CD4-positive, alpha-beta T cell treated with Interleukin-21 for 1 hour (primary cell): ENCODE measurements at places on chromosomes 3 and 15.

DNA sequence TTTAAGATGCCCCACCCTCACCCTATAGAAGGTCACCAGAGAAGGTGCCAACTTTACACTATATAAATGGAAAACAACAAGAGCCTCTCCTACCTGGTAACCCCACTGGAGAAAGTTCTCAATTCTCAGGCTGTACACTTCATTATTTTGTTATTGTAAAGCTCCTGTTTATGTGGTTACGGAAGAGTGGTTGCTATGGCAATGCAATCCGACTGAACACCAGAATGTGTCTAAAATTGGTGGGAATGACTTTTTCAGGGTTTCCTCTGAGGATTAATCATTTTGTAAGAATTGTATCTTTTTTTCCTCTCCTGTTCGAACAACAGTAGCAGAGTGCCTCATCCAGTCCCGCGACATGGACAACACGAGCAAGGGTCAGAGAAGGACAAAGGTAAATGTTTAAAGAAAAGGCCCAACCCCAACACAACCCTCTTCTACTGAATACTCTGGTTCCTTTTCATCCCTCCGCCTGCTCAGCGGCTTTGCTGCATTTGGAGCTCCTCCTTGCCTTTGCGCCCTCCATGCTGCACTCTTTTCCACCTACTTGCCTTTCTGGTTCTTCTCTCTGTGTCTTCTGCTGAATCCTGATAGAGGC lies 45.3 kb downstream of the DGKG start:
- no peak for DNase-seq

DNA sequence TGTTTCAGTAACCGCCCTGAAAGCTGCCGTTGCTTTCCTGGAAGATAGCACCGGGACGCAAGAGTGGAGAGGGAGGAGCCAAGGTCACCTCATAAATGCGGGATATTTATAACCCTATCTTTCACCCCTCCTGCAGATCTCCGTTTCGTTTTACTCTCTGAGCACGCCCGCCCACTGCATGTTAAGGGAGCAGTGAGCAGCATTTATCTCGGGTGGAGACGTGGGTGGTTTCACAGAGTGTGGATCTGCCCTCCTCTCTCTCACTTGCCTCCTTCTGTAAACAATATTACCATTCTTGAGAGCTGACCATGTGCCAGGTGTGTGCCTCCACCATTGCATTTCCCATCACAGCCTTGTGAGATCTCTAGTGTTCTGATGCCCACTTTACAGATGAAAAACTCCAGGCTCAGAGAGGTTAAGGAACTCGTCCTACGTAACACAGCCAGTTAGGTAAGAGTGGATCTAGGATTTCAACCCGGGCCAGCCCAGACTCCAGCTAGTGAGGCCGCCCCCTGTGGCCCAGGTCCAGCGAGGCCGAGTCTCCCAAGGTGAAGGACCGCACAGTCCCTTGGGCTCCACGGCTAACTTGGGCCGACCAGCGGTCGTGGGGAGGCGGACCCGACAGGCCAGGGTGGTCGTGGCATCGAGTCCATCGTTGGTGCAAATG lies 16.9 kb upstream of the SEMA4B start:
- DNase-seq: peak; percentile 43

DNA sequence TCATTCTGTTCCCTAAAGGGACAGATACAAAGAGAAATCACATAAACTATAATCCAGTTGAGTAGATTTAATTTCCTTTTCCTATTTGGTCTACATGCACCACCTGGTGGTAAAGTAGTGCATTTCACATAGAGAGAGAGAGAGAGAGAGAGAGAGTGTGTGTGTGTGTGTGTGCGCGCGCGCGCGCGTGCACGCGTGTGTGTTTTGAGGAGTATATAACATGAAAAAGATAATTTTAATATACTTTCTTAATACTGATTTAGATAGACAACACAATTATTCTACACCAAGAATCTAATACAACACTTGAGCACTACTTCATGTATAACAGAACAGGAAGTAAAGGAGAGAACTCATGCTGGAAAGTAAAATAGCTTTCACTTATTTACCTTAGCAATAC lies 1.1 kb upstream of the FGF7 start:
- peak; percentile 66 for DNase-seq

GRCh38 chr3:55427739-55428138 lies 59.4 kb downstream of the WNT5A start:
- DNase-seq: no peak

- DNase-seq: no peak
Measured at GRCh38 chr3:42844412-42844713, 31.3 kb downstream of the CYP8B1 start.

GRCh38 chr3:127970966-127971592 lies 56.0 kb downstream of the KBTBD12 start:
- DNase-seq: peak; percentile 15

DNA sequence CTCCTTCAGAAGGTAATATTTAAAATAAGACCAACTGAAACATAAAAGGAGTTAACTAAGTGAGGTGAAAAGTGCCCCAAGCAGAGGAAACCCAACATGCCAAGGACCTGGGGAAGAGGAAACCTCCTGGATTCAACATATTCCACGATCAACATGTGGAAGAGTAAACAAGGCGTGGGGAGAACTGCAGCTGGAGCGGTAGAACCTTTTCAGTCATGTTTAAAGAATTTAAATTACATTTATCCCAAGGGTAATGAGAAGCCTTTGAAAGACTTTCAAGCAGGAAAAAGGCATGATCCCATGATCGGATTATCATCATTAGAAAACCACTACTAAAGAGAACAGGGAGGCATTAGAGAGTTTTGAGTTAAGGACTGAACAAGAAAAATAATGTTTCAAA lies 330.7 kb downstream of the FHIT start:
- DNase-seq: no peak

DNA sequence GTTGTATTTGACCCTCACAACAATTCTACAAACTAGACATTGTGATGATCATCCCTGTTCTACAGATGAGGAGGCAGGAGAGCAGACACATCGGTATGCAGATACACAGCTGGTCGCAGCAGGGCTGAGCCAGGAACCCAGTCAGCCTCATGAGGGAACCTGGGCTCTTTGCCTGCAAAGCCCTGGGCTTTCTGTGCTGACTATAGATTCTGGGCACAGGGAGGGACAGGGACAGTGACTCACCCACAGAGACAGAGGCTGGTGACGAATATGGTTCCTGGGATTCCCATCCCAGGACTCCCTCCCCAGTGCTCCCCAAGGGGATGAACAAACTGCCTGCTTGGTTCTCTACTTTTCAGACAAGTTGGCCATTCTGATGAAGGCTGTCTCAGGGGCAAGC lies 3.8 kb upstream of the CAMP start:
- no peak for DNase-seq

GRCh38 chr3:21750831-21751391 lies at the start of gene ZNF385D:
ZNF385D (minus strand) TSS chr3:21751210; CDS start chr3:21750916, 294 bp downstream.
- no peak for DNase-seq

GRCh38 chr3:172270557-172271166 lies 177.6 kb downstream of the GHSR start:
- no peak for DNase-seq

- no peak for DNase-seq
Measured at GRCh38 chr3:23152989-23153388, 50.1 kb upstream of the UBE2E2 start.

DNA sequence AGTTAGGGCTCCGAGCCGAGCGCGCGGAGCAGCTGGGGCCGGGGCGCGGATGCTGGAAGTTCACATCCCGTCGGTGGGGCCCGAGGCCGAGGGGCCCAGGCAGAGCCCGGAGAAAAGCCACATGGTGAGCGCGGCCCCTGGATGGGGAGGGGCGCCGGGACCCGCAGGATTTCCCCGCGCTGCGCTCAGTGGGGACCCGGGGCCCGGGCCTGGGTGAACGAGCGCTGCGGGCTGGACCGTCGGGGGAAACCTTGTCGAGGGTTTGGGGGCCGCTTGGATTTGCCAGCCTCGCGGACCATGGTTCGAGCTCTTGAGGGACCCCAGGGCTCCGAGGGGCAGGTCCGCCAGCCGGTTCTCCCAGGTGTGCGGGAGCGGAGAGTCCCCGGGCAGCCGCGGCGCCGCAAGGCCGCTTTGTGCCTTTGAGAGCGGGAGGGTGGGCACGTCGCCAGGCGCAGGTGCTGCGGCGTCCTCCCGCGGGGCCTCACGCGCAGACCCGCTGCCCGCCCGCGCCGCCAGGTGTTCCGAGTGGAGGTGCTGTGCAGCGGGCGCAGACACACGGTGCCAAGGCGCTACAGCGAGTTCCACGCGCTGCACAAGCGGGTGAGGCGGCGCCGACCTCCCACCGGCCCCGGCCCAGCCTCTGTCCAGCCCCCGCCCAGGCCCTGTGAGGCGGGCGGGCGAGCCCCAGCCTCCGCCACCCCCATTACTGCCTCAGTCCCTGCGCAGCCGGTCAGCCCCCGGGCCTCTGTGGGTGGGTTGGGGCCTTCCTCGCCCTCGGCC lies at the start of gene SNX22:
Gene SNX22, plus strand, starts transcription at position 5 of the 780 bp plus-strand sequence. Its CDS starts 45 bp downstream, at position 50.
- DNase-seq: peak; percentile 22

- no peak for DNase-seq
Measured at GRCh38 chr3:138172625-138173024, 2.1 kb downstream of the DBR1 start.

DNA sequence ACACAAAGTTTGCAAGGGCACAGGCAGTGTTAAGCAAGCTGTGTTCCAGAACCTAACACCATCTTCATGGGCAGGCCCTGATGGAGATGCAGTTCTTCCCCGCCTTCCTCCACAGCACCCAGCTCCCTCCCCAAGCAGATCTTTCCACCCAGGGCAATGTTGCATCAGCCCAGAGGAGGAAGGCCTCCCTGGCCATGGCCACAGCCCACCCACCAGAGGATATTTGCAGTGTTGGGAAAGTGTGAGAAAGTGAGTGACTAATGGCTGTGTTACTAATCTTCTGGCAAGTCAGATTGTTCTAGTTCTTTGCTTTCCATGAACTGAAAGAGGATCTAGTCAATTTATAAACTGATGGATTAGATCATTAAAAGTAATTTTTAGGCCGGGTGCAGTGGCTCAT lies 42.0 kb upstream of the ATP10A start:
- DNase-seq: no peak

- no peak for DNase-seq
Measured at GRCh38 chr15:101573951-101574350, 78.2 kb downstream of the TM2D3 start.

DNA sequence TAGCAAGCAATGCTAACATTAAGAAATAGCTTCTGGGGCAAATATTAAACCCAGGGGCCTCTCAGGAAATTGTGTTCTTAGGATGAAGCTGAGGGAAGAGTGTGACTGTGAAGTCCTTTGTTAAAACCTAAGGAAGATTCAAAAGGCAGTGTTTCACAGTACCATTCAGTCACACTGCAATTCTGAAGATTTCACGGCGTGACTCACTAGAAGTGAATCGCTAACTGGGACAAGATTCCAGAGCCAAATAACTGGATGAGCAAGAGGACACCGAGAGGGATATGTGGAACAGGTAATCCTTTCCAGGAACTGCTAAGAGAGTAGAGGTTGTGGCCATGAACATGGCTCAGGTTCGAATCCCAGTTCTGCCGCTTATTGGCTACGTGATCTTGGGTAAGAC lies 61.8 kb upstream of the SMAD3 start:
- no peak for DNase-seq

DNA sequence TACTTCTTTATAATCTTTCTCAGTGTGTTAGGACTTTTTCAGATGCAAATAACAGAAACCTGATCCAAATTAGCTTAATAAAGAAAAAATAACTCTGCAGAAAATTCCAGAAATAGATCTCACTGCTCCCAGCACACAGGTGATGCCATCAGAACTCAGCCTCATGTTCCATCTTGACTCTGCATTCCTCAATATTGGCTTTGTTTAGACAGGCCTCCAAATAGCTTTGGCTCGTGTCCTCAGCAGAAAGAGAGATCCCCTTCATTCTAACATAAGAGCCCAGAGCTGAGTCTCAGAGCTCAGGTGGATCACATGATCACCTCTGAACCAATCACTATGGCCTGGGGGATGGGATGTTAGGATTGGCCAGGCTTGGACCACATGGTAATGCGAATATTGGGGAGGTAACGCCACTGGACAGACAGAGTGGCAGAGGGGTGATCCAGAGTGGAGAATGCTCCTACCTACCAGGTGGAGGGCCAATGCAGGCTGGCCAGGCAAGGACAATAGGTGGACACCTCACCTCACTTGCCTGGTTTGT lies 46.6 kb upstream of the TBC1D21 start:
- DNase-seq: no peak

DNA sequence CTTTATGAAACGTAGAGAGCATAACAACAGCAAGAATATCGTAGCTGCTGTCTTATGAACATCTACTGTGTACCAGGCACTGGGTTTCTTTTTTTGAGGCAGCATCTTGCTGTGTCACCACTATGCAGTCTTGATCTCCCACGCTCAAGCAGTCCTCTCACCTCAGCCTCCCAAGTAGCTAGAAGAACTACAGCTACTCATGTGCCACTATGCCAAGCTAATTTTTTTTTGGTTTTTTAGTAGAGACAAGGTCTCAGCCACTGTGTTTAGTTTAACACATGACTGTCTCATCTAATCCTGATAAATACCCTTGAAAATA lies 129.9 kb downstream of the VGLL4 start:
- no peak for DNase-seq

- DNase-seq: no peak
Measured at GRCh38 chr3:64422192-64422591, 196.9 kb upstream of the PRICKLE2 start.

DNA sequence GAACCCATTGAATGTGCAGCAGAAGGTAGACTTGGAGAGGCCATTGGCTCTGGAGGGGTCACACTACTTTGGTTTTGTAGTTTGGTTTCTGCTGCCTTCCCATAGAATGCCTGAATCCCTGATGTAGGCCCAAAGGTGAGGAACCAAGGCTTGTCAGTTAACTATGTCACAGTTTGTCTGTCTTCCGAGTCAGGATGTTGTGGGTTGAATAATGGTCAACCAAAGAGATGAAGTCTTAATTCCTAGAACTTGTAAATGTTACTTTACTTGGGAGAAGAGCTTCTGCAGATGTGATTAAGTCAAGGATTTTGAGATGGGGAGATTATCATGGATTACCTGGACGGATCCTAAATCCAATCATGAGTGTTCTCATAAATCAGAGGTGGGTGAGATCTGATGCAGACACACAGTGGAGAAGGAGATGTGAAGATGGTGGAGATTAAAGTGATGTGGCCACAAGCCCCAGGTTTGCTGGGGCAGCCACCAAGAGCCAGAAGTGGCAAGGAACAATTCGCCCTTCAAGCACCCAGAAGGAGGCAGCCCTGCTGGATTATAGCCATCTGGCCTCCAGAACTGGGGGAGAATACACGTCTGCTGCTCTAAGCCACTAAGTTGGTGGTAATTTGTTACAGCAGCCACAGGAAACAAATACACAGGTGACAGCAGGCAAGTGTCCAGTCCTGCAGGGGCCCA lies 2.3 kb upstream of the CCR8 start:
- DNase-seq: no peak

DNA sequence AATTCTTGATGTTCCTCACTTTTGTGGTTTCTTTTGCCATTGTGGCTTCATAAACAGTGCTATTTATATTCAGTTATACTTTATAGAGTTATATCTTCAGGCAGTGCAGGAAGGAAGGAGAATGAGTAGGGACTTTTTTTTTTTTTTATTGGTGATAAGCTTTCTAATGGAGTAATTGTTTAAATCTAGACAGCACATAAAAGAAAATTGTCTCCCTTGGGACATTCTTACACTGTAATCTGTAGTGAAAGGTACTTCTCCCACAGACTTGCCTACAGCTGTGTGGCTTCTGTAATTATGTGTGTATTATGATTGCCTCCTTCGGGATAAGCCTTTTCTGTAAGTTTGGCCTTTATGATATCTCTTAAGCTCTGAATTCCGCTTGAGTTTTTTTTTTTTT lies 41.6 kb downstream of the WDR76 start:
- DNase-seq: no peak

- no peak for DNase-seq
Measured at GRCh38 chr15:40029979-40030893, 8.7 kb downstream of the SRP14 start.

GRCh38 chr3:71789922-71790321 lies 5.0 kb upstream of the PROK2 start:
- DNase-seq: no peak

- DNase-seq: no peak
Measured at GRCh38 chr15:75063338-75063737, 39.9 kb downstream of the PPCDC start.
